ENCODE measurements at places on chromosomes 2 and 18.

DNA sequence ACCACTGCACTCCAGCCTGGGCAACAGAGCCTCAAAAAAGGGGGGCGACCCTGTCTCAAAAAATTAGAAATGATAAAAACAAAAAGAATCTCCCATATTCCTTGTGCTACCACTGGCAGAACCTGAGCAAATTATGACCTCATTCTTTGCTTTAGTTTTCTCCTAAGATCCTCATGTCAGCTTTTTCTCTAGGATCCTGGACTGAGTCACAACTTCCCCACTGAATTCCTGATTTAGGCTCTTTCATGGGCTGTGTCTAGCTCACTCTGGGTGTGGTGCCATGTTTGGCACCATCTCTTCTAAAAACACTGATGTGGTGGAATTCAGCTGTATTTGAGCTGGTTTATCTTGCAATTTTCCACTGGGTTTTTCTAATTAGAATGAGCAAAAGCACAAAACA is 37.1 kb downstream of the EXOC6B start:
- DNase-seq = no peak

GRCh38 chr2:203463266-203463678 is 71.8 kb downstream of the RAPH1 start:
- no peak for DNase-seq

GRCh38 chr2:203035879-203036470 is 21.3 kb downstream of the NBEAL1 start:
- no peak for DNase-seq

DNA sequence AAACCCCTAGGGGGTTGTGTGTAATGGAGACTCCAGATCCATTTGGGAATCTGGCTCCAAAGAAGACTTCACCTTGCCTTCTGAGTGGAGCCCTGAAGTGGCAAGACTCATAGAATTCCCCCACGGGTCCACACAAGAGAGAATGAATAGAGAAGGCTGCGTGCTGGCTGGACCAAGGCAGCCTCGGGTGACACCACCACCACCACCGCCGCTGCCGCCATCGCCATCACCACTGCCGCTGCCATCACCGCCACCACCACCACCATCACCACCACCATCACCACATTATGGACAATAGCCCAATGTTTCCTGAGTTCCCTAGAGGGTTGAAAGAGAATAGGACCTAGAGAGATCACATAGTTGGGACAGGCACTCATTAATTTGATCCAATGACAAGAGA is 58.0 kb upstream of the ROCK2 start:
- DNase-seq = no peak

- no peak for DNase-seq
Measured at GRCh38 chr2:24874035-24874434, 46.0 kb downstream of the ADCY3 start.

DNA sequence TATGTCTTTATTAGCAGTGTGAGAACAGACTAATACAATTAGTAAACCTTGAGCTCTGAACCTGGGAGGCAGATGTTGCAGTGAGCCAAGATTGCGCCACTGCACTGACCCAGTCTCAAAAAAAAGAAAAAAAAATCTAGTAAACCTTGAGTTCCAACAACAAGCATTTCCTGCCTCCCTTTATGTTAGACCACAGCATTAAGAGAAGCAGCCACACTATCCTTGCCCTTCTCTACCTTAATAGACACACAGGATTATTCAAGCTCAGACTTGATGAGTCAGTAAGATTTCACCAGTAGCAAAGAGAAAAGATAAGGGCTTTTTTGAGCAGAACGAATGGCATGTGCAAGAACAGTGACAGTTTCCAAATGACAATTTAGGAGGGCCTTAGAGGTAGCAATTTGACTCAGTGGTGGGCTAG is 18.0 kb upstream of the GLS start:
- DNase-seq = no peak

- DNase-seq = no peak
Measured at GRCh38 chr2:188079196-188079595, 212.5 kb upstream of the GULP1 start.

DNA sequence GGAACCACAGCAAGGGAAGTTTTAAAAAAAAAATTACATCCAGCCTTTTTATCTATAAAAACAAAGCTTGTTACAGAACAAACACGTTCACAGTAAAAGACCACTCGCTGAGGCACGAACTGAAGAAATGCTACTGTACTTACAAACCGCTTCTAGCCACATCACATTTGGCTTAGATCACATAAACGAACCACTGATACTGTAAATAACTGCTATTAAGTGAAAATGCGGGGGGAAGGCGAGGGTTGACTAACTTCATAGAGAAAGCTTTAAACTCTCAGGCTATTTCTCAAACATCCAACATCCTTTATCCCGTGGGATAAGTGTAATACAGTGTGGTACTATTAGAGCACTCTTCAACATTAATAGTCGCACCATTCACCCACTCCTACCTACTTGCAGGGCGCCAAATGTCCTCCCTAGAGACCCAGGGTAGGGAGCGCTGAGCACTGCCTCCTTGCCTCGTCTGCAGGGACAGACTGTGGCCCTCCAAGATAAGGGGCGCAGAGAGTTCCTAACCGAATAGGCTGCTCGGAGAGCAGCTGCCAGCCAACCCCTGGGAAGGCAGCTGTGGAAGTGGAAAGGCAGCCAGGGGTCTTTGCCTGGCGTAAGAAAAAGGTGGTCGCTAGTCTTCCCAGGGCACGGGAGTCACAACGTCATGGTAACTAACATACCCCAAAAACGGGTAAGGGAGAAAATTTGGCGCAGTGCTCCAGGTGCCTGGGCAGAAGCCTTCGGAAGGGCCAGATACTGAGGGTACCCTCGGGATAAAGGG is 854 bp downstream of the GPR155 start:
- DNase-seq = peak; percentile 13

GRCh38 chr2:212929116-212929515 is 222.3 kb downstream of the IKZF2 start:
- DNase-seq = no peak

GRCh38 chr2:172673056-172673683 is 62.5 kb upstream of the RAPGEF4 start:
- DNase-seq = no peak

GRCh38 chr2:64990876-64991275 is 1.7 kb downstream of the SLC1A4 start:
- no peak for DNase-seq

GRCh38 chr2:170047331-170048065 is 130.4 kb upstream of the MYO3B start:
- no peak for DNase-seq

- DNase-seq = peak; percentile 50
Measured at GRCh38 chr2:178914259-178914849, 107.1 kb upstream of the TTN start.

- DNase-seq = no peak
Measured at GRCh38 chr18:35096677-35097011, 55.4 kb downstream of the MAPRE2 start.

GRCh38 chr2:227808936-227809335 is 4.7 kb upstream of the CCL20 start:
- no peak for DNase-seq

DNA sequence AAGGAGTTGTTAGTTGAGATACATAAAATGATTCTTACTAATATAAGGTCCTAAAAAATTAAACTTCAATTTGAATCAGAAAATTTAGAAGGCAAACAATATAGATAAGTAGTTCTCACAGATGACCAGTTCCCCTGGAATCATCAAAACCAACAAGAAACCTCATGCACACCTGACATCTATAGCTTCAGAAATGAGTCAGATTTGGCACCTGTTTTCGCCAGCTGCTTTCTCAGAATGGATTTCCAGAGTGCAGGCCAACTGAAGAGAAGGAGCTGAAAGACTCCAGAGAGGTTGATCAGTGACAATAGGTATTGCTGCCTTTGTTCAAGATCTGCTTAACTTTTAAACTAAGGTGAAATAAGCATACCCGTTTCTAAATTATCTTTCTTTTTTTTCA is 192.4 kb downstream of the RDH14 start:
- DNase-seq = no peak

DNA sequence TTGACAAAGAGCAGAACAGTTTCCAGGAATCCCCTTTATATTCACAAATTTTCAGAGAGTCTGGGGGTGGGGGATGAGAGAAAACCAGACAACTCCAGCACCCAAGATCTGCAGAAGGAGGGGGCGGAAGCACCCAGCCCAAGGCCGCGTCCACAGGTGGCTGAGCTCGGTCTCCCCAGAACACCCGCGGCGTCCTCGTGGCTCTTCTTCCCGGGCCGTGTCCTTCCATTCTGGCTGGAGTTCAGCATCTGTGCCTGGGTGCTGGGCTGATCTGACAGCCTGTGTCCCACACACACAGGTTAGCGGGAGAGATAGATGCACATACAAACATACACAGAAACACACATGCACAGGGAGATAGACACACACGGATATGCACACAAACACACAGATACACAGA is 455.8 kb upstream of the SALL3 start:
- no peak for DNase-seq

DNA sequence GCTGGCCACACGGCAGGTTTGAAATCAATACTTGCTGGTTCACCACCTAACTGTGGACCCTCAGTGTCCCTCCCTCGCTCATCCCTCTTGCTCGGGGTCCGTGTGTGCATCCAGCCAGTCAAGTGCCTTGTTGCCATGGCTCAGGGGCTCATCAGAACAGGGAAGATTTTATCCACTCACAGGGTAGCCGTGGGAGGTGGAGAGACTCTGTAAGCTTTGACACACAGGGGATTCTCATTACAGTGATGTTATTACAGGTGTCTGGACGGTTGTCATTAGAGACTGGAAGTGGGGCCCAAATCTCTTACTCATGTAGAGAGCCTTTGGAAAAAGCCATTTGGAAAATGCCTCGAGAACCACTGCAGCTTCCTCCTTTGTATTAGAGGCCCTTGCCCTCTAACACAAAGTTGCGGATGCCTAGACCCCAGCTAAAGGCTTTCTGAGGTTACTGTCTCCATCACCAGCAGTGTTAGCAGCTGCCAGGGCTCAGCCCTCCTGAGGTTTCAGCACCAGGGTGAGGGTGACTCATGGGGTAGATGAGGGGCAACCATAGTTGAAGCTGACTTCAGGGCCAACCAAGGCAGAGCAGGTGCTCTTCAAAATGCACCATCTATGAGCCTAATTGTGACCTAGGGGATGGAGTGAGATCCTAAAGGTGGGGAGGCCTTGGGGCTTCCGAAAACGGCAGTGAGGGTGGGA is 195.6 kb downstream of the CLIP4 start:
- no peak for DNase-seq

GRCh38 chr2:217469203-217469810 is 533.5 kb downstream of the TNS1 start:
- no peak for DNase-seq

DNA sequence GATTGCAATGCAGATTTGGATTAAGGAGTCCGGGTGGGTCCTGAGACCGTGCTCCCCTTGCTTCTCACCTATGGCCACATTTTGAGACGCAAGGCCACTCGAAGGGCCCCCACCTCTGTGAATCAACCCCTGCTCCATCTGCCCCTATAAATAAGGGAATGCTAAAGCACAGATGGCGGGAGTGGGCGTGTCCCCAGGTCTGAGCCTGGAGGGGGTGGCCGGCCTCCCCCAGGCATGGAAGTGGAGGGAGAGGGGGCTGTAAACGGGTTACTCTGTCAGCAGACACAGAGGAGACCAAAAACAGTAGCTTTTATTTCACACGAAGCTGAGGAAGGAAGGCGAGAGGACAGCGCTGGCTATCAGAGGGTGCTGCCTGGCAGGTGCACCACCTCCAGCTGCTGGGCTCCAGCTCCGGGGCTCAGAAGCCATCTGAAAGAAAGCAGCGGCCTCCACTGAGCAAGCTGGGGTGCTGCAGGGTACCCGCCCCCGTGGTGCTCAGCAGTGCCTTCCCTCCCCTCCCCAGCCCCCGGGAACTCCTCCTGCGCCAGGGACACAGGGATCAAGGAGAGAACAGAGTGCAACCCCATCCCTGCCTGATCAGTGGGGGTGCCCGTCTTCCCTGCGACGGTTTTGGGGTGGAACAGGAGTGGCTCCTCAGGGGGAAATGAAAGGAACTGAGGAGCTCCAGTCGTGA is 56.7 kb upstream of the RAB6C start:
- DNase-seq = no peak

DNA sequence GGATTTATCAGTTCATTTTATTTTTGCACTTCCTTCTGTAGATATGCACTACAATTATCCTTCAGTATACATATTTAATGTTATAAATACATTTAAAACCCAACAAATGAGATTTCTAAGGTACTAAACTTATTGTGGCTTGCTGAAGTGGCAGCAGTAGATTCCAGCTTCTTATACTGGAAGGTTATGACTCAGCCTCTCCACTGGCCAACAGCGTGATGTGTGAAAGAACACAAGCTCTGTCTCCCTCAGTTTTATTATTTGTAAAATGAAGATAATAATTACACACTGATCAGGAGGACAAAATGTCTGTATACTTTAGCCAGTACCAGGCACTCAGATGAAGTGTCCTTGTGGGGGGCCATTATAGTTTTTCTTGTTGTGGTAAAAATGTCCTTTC is 1147.1 kb downstream of the CNTNAP5 start:
- DNase-seq = no peak

- DNase-seq = no peak
Measured at GRCh38 chr2:233489143-233489542, 77.4 kb downstream of the USP40 start.

GRCh38 chr2:66101206-66101605 is 333.7 kb upstream of the MEIS1 start:
- DNase-seq = no peak

DNA sequence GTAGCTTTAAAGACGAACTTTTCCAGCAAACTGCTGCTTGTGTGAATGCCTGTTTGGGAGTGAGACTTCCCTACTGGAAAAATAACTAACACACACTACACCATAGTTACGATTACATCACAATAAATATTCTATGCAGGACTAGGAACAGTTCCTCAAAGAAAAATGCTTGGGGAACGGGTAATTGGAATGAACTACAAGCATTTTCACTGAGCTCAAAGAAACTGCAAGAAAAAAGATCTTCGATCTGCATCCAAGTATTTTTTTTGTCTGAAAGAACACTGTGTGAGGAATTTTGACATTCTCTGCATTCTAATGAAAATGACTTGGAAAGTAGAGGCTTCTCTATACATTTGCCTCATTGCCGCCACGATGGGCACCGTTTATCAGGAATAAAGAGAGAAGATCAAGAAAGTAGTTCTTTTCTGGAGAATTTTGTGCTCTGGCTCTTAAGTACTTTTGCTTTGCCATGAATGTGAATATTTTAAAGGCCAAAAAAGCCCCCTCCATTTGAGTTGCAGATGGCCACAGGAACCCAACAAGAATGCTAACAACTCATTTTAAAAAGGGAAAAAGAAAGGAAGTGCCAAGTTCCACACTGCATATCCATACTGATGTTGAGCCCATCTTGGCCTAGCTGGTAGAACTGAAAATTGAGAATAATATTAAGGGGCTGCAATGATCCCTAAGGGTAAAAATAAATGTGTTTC is 13.6 kb downstream of the LYPD1 start:
- no peak for DNase-seq

- DNase-seq = no peak
Measured at GRCh38 chr2:186841940-186842339, 7.0 kb downstream of the ZSWIM2 start.

DNA sequence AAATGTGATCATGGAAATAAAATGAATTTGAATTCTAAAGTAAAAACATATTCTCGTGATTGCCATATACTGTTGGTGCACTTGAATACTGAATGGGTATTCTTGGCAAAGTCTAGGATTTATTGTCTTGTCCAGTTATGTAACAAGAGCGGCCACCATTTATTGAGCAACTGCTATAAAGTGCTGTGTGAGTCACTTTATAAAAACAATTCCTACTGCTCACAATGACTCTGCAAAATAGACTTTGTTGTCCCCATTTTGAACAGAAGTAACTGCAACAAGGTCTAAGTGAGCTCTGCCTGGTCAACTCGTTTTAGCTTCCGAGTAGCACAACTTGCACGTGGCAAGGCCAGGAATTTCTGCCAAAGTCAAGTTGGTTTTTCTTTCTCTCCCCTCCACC is 995.6 kb upstream of the FANCL start:
- no peak for DNase-seq

GRCh38 chr2:120423167-120423943 is 77.4 kb downstream of the INHBB start:
- no peak for DNase-seq

Measured in stimulated activated CD8-positive, alpha-beta memory T cell treated with anti-CD3 and anti-CD28 coated beads, Interleukin-15, amount 100 ng/mL, for 1 hour (primary cell).